ENCODE measurements at places on chromosomes 13 and 19. TPM values are rescaled to one million over a fixed set of nuclear protein-coding genes. Genes with fewer than 3 reads are reported as not detected.

Gene ZNF579
- polyA plus RNA-seq: 0.13 TPM

Gene DKKL1
- not detected for polyA plus RNA-seq

Gene ZNF613
- polyA plus RNA-seq: 5.8 TPM

Gene USP12
- polyA plus RNA-seq: 13.5 TPM

Gene ZNF256
- 1.7 TPM for polyA plus RNA-seq

Gene WASF3
- not detected for polyA plus RNA-seq

Gene DHDH
- polyA plus RNA-seq: 2.4 TPM

Gene ZNF724
- polyA plus RNA-seq: 1.8 TPM
